ENCODE measurements at places on chromosomes 11 and 22.

DNA sequence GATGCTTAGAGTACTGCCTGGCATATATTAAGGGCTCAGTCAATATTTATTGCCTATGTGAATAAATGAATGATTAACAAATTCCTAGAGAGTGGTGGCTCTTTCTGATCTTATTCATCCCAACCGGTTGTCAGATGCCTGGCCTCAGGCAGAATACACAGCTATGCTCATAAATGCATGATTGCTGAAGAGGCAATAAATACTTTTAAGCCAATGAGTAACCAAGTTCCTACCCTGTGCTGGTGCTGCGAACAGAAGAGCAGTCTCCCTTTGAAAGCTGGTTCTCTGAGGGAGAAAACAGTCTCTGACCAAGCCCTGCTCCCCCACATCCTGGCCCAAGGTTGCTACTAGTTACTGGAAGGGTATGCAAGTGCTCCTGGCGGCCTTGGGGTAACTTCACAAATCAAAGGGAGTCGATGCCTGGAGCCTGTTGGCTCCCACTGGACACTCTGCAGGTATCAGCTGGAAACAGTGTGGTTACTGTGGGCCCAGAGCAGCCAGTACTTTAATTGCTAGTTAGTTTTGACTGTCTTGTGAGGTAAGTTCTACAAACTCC, 2.8 kb downstream of the USH1C start:
- no peak for DNase-seq

- DNase-seq: no peak
Observed at GRCh38 chr22:47333625-47334024, 571.2 kb downstream of the TBC1D22A start.

- DNase-seq: no peak
Observed at GRCh38 chr11:65503949-65504673, 5.3 kb downstream of the MALAT1 start.

- no peak for DNase-seq
Observed at GRCh38 chr11:47917599-47918369, 62.6 kb upstream of the PTPRJ start.

DNA sequence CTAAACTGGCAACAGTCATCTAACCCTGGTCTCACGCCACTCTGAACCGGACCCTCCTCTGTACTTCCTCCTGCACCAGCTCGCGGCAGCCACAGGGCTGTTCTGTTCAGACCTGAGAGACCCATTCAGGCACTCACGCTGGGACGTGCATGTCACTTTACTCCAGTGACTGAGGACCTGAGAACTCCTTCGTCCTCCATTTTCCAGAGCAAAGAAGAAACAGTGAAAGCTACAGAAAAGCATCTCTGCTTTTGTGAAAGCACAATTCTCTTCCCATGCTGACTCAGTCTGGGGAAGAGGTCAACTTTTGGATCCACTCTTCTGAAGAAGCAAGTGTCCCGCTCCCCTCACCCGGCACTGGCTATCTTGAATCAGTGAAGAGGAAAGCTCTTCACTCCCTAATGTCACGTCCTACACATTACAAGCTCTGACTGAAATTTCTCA, 24.5 kb downstream of the PISD start:
- DNase-seq: no peak

GRCh38 chr11:8038393-8038792, 42.6 kb upstream of the TUB start:
- DNase-seq: no peak

DNA sequence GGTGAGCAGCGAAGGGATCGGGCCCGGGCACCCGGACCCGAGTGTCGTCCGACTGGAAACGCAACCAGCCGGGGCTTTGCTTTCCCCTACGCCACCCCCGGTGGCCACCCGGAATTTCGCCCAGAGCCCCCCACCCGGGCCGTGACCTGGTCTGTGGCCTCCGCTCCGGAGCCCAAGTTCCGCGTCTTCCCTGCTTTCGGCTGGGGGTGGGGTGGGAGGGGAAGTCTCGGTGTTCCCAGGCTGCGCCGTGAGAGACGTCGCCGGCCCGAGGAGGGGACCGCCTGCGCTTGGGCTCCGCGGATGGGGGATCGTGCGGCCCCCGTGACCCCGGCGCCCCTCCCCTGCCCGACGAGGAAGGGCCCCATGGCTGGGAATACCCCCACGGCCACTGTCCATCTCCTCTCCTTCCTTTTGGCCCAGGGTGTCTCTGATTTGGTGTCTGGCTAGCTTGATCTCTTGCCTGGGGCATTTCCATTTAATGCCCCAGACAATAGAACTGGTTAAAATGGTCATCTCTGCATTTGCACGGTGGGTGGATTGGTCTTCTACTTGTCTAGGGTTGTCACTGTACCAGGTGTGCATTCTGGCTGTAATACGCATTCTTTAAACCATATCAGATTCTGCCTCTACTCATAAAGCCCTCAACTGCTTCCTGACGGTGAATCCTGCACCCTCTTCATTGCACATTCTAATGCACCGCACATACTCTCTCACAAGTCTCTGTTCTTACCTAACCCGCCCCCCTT, 789 bp downstream of the SIK2 start:
- no peak for DNase-seq

Measured in activated CD8-positive, alpha-beta memory T cell treated with anti-CD3 and anti-CD28 coated beads for 48 hours (primary cell).